ENCODE measurements at places on chromosomes 6 and 20.

GRCh38 chr6:124028117-124028516 is 224.5 kb downstream of the NKAIN2 start:
- DNase-seq = no peak

- DNase-seq = no peak
Measured at GRCh38 chr20:37524859-37525708, 2.6 kb downstream of the BLCAP start.

DNA sequence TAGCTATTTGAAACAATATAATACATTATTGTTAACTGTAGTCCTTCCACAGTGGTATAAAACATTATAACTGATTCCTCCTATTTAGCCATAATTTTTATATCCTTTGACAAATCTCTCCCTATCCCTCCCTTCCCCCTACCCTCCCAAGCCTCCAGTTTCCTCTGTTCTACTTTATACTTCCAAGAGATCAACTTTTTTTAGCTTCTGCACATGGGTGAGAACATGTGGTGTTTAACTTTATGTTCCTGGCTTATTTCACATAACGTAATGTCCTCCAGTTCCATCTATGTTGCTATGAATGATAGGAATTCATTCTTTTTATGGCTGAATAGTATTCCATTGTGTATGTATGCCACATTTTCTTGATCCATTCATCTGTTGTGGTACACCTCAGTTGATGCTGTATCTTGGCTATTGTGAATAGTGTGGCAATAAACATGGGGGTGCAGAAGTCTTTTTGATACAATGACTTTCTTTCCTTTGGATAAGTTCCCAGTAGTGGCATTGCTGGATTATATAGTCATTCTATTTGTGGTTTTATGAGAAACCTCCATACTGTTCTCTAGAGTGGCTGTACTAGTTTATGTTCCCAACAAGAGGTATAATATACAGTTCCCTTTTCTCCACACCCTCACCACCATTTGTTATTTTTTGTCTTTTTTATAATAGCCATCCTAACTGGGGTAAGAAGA is 205.0 kb downstream of the KCNQ5 start:
- no peak for DNase-seq

GRCh38 chr6:24227556-24227955 is 101.5 kb downstream of the NRSN1 start:
- DNase-seq = no peak

GRCh38 chr6:39543950-39544349 is 181.3 kb downstream of the KIF6 start:
- no peak for DNase-seq

DNA sequence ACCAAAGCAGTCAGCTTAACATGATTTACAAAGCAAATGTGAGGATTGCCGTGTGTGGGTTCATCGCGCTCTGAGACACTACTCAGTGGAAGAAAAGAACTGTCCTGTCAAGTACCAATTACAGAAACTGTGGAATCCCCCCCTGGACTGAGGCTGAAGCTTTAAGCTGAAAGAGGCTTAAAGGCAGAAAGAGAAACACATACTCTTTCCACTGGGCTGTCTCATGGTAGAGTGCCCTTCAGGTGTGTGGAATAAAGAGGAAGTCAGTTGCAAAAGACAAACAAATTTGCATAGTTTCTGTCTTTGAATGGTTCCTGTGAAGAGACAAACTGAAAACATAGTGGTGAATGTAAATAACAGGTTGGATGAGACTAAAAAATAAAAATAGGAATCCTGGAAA is 560.4 kb upstream of the SYNCRIP start:
- no peak for DNase-seq

DNA sequence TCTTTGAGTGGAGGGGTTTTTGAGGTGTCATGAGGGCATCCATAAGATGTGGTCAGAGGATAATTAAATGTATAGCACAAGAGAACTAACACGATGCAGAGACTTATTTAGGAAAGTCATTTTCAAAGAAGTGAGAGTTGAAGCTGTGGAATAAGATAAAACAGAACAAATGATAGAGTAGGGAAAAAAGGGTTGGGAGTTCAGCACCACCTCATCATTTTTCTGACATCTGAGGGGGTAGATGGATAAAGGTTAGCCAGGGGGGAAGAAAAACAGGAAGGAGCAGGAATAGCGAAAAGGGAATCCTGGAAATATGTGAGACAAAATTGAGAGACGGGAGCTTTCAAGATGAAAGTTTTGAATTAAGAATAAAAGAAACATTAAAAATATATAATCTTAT is 434.2 kb downstream of the NKAIN2 start:
- no peak for DNase-seq

GRCh38 chr6:38322138-38322537 is 317.6 kb downstream of the BTBD9 start:
- DNase-seq = no peak

- DNase-seq = no peak
Measured at GRCh38 chr20:49276161-49276960, 1.5 kb downstream of the ZNFX1 start.

DNA sequence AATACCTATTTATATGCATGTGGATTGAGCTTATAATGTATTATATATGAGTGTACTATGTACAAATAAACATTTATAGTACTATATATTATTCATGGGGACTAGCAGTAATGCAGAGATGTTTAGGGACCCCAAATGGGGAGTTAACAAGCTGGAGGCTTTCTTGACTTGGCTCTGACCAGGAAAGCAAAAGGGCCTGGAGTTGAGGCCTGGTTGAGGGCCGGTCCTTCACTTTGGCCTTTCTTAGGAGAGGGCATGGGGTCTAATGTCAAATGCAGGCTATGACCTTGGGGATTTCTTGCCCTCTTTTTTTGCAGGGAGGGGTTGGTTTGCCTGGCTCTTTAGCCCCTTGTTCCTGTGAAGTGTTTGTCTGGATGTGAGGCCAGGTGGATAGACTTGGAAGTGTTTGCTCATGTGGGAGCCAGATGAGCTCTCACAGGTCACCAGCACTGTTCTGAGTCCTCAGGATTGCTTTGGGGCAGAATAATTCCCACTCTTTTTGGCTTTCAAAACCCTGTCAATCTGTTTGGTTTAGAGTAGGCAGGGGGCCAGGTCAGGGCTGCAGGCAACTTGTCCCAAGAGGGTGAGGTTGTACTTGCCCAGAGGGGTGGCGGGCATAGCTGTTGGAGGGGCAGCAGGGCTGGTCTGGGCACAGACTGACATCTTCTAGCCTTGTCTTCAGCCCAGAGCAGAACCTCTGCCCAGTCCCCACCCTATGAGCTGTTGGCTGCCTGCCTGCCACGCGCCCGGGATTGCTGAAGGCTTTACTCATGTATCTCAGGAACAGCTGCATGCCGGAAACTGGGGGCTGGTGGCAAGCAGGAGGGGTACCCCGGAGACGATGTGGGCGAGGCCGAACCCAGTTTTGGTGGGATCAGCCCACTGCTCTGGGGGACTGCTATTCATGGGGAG is 14.6 kb downstream of the TJAP1 start:
- no peak for DNase-seq

DNA sequence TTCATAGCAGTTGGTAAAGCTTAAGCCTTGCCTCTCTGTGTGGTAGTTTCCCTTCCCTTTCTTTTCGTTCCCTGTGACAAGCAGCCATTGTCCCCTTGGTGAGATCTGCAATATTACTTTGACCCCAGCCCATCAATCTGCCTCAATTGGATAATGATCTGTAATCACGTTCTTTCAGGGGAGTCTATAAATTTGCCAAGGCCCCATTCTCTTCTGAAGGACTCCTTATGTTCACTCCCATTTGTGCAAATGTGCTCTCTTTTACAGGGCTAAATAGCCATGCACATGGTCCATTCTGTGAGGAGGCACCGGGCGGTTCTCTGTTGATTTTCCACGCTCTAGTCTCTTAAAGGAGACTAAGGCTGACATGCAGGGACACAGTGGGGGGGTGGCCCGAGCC is 660.4 kb upstream of the SLC35B3 start:
- no peak for DNase-seq
